Central memory CD4-positive, alpha-beta T cell (primary cell): ENCODE measurements at places on chromosomes 2 and 18.

DNA sequence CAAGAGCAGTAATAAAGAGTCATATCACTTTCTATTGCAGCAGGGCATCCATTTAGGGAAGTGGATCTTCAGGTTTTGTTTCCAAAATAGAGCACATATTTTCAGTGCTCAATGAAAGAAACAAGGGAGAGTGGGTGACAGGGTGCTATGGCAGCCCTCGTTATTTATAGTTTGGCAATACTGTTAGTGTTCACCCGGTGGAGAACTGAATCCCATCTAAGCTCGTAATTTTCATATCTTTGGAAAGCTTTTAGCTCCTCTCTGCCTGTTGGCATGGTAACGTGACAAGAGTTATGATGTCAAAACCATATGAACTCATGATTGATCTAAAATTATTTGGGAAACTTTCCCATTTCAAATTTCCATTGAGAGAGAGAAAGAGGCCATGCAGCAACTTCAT lies 331.9 kb downstream of the LRRTM1 start:
- DNase-seq = no peak

DNA sequence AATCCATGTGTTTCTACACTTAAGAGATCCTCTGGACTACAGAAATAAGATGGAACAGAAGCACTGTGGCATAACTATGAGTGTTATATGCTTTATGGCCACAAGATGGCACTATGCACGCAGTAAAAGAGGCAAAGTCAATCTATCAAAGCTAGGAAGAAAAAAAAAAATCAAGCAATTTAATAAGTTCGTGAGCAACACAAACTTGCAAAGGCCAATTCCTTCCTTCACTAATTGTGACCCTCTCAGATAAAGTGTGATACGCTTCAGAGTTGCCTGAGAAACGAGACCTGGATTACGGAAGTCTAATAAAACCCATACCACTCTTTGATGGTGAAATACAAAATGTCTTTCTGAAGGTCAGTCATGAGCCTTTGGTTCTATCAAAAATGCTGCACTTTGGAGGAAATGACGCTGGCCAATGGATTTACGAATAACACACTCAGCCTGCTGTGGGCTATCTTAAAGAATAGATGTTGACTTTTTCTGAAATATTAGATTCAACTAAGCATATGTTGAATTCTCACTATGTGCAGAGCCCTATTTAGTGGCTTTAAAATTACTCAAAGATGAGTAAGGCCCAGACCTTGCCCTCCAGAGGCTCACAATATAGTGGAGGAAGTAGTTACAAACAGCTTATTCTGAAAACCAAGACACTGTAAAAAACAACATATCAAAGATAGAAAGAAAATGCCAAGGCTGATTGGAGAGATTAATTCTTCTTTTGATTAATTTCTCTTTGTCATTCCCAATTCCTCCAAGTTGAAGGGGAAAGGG lies 35.5 kb upstream of the TTR start:
- peak; percentile 19 for DNase-seq

DNA sequence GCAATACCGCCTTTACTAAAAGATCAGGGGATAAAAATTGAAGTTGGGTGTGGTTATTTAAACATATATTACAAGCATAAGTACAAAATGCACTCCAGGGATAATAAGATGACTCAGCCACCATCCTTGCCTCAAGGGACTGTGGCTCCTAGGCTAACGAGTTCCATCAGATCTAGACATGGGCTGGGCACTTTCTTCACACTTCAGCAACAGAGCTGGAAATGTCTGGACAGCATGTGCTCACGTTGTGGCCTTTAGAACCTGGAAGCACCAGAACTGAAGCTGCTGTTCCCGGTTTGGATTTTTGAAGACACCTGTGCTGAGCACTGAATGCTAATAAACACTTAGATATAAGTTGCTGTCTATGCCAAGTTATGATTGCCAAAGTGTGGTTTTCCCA lies 384.2 kb upstream of the SALL3 start:
- no peak for DNase-seq

GRCh38 chr2:61789807-61790602 lies 63.9 kb downstream of the FAM161A start:
- no peak for DNase-seq

- peak; percentile 13 for DNase-seq
Measured at GRCh38 chr2:20443276-20443920, 3.5 kb upstream of the RHOB start.

- no peak for DNase-seq
Measured at GRCh38 chr2:206615417-206616089, 26.7 kb upstream of the FAM237A start.

DNA sequence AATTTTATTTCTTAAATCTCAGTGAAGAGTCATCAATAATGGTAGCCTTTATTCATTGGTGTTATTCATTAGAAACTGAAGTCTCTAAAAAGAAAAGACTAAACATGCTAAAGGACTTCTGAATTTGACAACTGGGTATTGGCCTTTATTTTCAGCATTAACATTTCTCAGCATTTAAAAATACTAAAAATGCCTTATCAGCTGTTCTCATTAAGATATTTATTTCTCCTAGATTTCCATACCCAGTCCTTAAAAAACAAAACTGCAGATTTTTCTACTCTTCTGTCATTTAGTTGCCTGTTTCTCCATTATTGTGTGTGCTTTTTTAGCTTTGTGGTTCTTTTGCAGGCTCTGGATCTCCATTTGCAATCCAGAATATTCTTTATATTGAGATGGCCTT lies 31.2 kb upstream of the METAP1D start:
- DNase-seq = no peak

- no peak for DNase-seq
Measured at GRCh38 chr2:3320910-3321605, 56.6 kb downstream of the EIPR1 start.

- DNase-seq = no peak
Measured at GRCh38 chr2:120693121-120693520, 42.5 kb upstream of the GLI2 start.

DNA sequence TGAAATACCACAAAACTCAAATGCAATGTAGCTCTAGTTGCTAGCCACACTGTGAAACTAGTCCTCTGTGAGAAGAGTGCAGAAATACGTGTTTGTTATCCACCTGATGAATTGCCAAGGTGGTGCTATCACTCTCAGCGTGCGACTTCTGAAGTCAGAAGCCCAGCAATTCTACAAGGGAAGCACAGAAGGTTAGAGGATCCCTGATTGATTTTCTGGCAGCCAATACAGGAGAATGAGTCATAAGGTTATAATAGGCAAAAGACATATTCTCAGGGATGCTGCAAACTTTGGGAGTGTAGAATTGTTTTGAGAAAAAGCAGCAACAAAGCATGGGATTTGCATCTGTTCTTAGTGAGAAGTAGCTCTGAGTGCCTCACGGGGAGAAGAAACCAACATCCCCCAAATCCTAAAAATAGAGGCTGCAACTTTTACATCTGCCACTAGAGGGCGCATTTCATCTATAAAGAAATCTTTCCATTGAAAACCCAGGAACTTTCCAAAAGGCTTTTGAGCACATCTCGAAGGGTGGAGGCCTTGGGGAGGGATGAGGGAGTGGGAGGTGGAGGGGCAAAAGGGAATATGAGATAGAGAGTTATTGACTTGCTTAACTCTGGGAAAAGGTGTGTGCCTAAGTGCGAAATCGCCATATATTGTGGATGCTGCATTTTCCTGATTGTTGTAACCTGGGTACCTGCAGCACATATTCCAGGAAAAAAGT lies 78.0 kb downstream of the TMEM182 start:
- no peak for DNase-seq

DNA sequence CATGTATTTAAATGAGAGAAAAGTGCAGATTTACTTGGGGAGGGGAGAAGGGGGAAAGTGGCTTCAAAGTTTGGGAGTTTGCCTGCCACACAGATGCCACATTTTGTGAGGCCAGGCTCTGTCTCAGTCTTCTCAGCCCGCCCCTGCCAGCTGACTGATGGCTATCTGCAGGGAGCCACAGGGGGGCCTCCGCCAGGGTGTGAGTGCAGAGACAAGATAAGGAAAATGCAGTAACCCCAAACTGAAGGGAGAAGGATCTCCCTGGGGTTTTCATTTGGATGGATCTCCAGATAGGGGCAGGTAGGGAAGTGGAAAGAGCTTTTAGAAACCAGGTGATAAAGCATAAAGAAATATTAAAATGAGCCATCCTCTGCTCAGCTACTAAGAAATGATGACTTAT lies 128.8 kb downstream of the ZNF521 start:
- DNase-seq = no peak
